Left lobe of liver (tissue), 2 donors: ENCODE measurements at places on chromosomes 16 and 17.

GRCh38 chr16:55203570-55203969 is 120.4 kb upstream of the IRX6 start:
- DNase-seq, result no peak

DNA sequence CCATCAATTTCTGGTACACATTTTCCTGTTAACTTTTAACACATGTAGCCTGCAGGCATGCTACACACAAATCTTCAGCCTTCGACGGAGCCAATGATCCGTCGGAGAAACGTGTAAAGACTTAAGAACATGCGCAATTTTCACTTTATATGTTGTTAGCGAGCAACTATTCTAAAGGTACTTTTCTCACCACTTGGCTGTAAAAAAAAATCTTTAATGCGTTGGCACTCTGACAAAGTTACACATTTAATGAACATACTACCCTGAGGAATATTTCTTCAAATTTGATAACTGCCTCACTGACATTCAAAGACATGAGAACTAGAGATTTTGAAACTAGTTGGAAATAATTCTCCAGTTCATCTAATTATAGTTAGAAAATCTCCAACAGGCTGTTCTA is 507.5 kb upstream of the SALL1 start:
- no peak for DNase-seq

DNA sequence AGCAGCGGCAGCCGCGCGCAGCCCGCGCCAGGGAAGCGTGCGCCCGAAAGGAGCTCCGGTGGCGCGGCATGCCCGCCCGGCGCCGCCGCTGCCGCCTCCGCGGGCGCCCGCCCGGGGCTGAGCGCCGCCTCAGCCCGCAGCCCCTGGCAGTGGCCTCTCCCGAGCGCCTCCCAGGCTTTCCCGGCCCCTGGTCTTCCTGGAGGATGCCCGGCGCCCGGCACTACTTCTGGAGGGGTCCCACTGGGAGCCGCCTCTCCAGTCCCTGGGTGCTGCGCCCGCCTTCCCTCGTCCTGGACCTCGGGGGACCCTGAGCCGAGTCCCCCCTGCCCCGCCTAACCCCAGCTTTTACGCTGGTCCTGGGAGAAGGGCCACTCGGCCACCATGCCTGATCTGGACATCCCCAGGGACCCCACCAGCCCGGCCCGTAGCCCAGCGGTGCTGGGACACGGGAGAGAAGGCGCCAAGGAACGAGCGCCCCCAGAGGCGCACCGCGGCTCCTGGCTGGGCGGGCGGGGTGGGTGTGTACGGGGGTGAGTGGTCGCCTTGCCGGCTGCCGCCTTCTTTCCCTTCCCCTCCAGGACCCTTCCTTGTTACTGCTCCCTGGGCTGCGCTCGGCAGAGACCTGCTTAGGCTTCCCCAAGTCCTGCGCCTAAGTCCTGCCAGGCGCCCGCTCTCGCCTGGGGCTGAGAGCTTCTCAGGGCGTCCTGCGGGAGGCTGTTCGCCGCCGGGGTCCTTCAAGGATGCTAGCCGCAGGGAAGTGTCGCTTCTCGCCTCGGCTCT is 704 bp downstream of the ASIC2 start:
- no peak for DNase-seq

GRCh38 chr16:82649766-82650165 is 23.0 kb downstream of the CDH13 start:
- no peak for DNase-seq
